ENCODE measurements at places on chromosomes 6 and 20. TPM values are rescaled to one million over a fixed set of nuclear protein-coding genes. Genes with fewer than 3 reads are reported as not detected.

DNA sequence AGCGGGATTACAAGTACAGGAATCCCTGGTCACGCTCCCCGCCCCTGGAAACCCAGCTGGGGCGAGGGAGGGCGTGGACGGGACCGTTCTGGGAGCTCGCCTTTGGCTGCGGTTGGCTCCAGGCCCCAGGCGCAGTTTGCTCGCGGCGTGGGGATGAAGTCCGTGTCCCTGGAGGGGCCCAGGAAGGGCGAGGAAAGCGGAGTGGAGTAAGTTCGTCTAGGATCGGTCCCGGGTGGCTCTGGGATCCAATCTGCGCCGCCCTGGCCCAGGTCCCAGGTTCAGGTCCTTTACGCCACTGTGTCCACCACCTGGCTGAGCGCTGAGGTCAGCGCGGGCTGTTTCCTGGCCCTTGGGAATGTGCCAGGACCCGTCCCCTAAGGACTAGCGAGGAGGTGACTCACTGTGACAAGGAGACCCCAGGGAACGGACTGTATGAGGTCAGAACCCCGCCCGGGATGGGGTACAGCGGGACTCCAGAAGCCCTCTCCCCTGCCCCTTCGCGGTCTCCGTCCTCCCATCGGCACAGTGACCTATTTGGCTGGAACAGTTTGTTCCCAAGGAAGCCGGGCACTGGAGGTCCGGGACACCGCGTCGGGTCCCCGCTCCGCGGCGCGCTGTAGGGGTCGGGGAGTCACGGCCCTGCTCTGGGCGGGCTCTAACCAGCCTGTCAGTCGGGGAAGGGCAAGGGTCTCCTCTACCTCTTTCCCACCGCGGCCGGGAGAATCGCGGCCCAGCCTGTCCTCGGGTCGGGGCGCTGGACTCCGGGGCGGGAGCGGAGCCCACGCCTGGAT lies 724 bp downstream of the CDKN1A start:
- H3K4me3 ChIP-seq: peak overlapping the region; percentile 90
- peak overlapping the region; percentile 93 for H3K27ac ChIP-seq
- peaks cover 8% of the 10 kb centered on the region for H3K27me3 ChIP-seq
- H3K4me1 ChIP-seq: peaks cover 18% of the 10 kb centered on the region

DNA sequence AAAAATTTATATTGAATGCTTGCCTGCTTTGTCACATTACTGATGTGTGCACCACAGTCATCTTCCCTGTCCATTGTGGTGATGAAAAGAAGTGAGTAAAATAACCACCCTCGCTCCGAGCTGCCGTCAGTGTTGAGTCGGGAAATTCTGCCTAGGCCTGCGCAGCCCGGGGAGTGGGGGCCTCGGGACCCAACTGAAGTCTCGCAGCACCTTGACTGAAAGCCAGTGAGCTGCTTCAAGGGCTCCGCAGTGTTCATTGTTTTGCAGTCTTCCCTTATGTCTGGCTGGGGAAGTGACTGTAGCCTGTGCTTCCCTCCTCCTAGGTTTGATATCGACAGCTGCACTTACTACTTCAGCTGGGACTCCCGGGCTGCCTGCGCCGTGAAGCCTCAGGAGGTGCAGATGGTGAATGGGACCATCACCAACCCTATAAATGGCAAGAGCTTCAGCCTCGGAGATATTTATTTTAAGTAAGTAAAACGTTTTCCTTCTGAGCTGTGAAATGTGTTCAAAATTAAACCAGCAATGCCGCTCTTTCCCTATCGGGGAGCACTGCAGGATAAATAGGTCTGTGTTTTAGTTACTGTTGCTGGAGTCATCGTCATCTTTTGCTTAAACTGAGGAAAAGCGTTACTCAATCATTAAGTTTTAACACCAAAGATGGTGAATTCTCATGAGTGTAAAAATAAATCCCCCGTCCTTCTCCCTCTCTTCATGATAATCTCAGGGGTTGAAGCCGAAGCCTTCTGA lies 32.7 kb upstream of the SLC22A1 start:
- no peaks in the 10 kb centered on the region for H3K4me1 ChIP-seq
- H3K36me3 ChIP-seq: no peaks in the 10 kb centered on the region
- H3K27me3 ChIP-seq: no peaks in the 10 kb centered on the region
- H3K4me3 ChIP-seq: no peak overlapping the region
- no peak for DNase-seq

Gene REM1
- total RNA-seq: 2.8 TPM

Gene KCNK5
- 0.71 TPM for total RNA-seq

Gene MYO6
- total RNA-seq: 72.2 TPM

- peaks cover 5% of the 10 kb centered on the region for H3K36me3 ChIP-seq
- no peaks in the 10 kb centered on the region for H3K4me1 ChIP-seq
- H3K27me3 ChIP-seq: peaks cover 5% of the 10 kb centered on the region
- H3K27ac ChIP-seq: no peak overlapping the region
These were observed 78.0 kb downstream of the PDE10A start for GRCh38 chr6:165585060-165585459.

DNA sequence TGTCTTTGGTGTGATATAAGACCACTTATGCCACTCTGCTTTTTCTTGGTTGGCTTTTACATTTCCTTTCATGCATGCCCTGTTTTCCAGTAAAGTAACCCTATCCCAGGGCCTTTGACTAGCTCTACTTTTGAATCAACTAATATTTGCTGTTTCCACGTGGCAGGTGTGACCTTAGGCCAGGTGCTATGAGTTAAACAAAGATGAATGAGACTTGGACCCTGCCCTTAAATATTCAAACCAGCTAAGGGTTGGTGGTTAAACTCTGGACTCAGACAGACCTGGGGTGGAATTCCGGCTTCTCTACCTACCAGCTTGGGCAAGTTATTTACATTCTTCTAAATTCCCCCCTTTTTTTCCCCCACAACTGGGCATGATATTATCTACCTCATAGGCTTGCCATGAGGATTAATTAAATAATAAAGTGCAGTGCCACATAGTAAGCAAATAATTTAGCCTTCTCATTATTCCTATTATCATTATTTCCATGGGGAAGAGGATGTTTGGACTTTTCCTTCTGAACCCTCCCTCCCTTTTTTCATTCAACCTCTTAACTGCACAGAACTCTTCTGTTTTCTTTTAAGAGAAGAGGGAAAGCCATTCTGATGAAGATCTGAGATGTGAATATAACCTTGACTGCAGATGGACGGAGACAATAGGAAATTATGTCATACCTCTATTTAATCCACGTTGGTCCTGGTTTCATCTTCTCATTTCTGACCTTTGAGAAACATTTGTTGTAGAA lies 143.6 kb upstream of the TNFAIP3 start:
- no peak overlapping the region for H3K27ac ChIP-seq
- peaks cover 3% of the 10 kb centered on the region for H3K4me1 ChIP-seq
- no peaks in the 10 kb centered on the region for H3K27me3 ChIP-seq
- DNase-seq: no peak
- no peak overlapping the region for H3K4me3 ChIP-seq

DNA sequence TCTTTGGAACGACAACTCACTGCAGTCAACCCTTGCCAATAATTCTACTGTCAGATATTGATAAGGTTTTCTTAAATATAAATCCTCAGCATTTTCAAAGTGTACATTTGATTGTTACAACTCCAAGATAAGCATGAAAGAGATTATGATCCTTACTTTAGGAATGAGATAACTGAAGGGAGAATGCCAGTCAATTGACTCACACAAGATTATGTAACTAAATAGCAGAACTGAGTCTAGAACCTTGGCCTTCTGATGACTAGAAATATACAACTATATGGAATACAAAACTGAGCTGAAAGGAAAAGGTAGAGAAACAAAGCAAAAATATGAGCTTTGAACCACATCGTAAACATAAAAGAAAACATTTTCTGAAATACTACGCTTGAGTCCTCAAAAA lies 26.9 kb upstream of the STXBP5 start:
- no peak overlapping the region for H3K4me3 ChIP-seq
- no peaks in the 10 kb centered on the region for H3K4me1 ChIP-seq
- DNase-seq: no peak
- H3K27ac ChIP-seq: no peak overlapping the region

- peaks cover 11% of the 10 kb centered on the region for H3K36me3 ChIP-seq
- H3K4me1 ChIP-seq: no peaks in the 10 kb centered on the region
- H3K27ac ChIP-seq: no peak overlapping the region
These were observed 13.2 kb downstream of the HSPA12B start for GRCh38 chr20:3745686-3746173.

Gene PRL
- total RNA-seq: not detected

DNA sequence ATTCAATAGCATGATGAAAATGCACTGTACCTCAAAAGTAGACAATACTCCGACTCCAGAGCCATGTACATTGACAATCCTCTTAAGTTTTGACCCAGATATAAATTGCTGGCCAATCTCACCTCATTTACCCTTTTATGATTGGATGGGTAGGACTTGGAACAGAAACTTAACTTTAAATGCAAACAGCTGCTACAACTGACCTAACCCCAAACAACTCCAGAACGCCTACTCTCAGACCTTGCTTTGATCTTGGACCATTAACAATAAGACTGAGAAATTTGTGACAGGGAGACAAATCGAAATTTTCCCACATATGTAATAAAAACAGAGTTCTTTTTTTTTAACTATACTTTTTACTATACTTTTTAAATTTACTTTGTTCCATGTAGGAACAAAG lies 200.5 kb upstream of the MCHR2 start:
- H3K4me1 ChIP-seq: peaks cover 5% of the 10 kb centered on the region
- H3K27me3 ChIP-seq: peaks cover 3% of the 10 kb centered on the region
- H3K36me3 ChIP-seq: no peaks in the 10 kb centered on the region
- H3K27ac ChIP-seq: no peak overlapping the region
- no peak for DNase-seq
